ENCODE measurements at places on chromosomes 3 and 15.
A peak's percentile ranks its signal among the peaks of the same experiment; 100 is the strongest.

DNA sequence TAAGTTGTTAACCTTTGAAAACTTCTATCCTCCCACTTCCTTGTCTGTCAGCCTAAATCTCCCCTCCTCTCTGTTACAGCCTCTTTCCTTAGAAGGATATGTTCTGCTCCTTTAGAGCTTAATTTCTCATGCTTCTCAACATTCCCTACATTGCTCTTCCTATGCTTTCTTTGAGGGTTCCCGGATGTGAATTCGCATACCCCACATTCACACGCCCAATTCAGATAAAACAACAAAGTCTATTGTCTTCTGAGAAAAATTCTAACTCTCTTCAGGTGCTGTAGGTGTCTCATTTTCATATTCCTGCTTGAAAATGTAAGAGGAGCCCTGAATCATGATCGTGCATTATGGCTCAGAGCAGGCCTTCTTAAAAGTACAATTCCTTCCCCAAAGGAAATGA, 171.8 kb upstream of the DPH6 start:
- no peak for DNase-seq

GRCh38 chr3:37892927-37893600, 31.4 kb downstream of the CTDSPL start:
- no peak for DNase-seq

- no peak for DNase-seq
Measured at GRCh38 chr3:114365909-114366308, 72.1 kb downstream of the TIGIT start.

GRCh38 chr15:68888419-68888818, 41.9 kb upstream of the SPESP1 start:
- DNase-seq: no peak

DNA sequence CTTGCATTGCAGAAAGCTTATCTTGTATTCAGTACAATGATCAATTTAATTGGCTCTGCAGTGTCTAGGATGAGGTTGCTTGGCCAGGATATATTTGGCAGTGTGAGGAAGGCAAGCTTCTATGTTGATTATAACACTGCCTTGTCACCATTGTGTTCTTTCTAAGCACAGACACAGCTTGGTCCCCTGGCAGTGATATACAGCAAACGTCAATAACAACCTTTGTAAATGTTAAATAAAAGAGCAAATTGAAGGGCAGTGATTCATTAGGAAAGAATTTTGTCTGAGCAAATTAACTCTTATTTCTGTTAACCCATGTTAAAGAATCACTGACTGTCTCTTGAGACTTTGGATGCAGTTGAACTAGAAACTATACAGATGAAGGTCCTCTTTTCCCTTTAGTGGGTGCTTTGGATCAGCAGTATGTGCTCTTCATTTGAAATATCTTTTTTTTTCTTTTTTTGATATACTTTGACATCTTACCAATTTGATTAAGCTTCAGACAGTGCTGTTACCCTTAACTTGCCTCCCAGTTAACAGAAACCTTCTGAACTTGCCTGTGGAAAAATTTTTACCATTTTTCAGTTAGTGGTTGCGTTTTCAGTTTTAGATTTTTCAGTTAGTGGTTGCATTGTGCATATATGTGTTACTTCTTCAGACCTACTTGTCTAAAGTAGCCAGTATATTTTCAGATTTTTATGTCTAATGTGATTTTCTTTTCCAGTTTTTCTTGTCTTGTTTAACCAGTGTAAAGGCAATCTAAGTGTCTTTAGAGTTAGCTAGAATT, 199.8 kb downstream of the TCF12 start:
- peak; percentile 42 for DNase-seq

GRCh38 chr3:69392850-69393249, 7.0 kb upstream of the FRMD4B start:
- no peak for DNase-seq

- no peak for DNase-seq
Measured at GRCh38 chr3:116029266-116029665, 406.0 kb downstream of the GAP43 start.

GRCh38 chr15:35602836-35603235, 56.9 kb upstream of the DPH6 start:
- no peak for DNase-seq

DNA sequence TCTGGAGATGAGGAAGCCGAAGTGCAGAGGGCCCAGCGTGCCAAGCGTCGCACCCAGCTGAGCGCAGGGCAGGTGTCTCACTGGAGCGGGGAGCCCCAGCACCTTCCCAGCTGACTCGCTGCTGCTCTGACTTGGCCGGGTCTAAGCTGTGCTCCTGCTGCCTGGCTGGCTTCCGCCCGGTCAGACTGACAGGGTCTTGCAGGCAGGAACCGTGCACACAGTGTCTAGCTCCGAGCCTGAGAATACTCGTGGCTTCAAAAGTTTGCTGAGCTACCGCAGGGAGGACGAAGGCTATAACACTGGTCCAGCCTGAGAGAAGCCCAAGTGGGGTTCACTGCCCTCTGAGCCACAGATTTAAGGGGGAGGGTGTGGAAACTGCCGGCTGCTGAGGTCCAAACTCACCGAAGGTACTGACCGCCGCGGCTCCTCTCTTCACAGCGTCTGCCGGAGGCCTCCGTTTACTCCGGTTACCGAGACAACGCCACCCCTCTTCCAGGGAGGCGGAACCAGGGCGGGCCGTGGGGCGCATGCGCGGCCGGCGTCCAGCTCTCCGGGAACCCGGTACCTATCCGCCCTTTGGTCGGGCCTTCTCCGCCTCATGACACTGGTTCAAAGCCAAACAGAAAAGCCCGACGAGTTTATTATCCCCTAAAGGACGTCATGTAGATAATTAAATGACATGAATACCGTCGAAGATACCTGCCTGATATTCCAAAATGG, at the start of gene CFAP44:
Gene CFAP44, minus strand, starts transcription at position 443 of the 720 bp plus-strand sequence. CDS start 7,829 bp downstream, outside the sequence.
- DNase-seq: peak; percentile 72

DNA sequence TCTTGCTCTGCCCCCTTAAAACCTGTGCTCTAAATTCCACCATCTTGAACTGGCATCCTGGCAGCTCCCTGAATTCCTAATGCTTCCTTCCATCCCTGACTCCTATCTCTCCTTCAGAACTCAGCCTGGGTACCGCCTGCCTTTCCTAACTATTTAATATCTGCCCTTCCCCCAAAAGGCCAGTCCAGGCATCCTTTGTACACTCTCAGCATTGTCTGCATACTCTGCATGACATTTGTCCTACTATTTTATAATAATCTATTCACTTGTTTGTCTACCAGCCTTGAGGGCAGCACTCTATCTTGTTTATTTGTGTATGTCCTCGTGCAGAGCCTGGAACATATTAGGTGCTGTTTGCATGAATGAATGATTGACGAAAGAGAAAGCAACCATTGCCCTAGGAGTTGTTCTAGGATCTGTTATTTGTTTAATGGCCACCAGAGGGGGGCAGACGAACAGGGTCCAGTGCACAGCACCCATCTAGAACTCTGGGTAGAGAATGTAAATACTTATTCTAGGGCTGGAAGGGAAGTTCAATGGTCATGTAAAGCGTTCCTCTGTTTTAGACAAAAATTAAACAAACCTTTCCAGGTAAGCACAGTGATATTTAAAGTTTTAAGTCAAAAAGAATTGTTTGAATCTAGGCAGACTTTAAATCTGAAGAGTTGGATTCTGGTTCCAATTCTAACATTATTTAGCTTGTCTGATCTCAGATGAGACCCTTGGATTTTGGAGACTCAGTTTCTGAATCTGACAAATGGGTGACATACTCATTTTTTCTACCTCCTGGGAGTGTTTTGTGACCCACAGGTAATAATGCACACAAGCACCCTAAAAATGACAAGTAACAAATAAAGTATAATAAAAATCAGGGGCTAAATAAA, 125.8 kb upstream of the GALNT15 start:
- peak; percentile 84 for DNase-seq

All from midbrain (tissue), 1 donor.